Activated naive CD4-positive, alpha-beta T cell treated with anti-CD3 and anti-CD28 coated beads, Interleukin-2, amount 10 ng/mL, durations not matched to agents 7 days and 5 days (primary cell): ENCODE measurements at places on chromosomes 6 and 20.

DNA sequence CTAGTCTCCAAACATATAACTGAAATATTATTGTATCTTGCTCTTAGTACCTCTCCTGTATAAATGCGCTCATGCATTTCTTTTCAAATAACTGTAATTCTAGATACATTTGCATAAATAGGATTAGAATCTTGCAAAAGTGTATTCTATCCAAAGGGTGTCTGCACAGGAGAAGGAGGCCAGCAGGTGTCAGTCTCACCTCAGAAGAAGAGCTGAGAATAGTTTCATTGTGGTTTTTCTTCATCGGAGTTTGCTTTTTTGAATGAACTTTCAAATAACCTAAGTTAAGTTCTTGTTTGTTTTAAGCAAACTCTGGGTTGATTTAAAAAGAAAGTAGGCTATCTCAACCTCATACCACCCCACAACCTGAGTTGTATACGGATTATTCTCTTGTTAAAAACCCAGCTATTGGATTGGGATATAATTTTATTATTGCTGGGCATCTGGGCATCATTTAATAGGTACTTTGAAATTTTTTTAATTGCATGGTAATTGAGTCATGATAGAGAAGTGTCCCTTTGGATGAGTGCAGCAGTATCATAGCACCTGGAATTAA lies 125.0 kb upstream of the MLIP start:
- peak; percentile 23 for DNase-seq

- peak; percentile 41 for DNase-seq
Measured at GRCh38 chr6:40582892-40583291, 4.3 kb downstream of the LRFN2 start.

DNA sequence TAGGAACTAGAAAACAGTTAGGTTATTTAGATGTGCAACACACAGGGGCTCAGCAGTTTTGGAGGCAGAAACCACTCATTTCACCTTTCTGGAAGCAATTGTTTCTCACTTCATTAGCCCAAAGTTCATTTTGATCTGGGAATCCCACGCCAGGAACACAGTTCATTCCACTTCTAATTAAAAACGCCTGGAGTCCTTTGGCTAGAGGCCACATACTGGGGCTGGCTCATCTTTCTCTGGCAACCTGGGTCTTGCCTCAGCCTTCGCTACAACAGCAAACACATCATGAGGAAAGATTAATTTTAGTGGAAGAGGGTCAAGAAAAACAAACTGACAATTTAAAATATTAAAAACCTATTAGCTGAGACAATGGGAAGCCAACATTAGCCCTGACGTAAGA lies 69.7 kb downstream of the RFPL4B start:
- DNase-seq = no peak

- no peak for DNase-seq
Measured at GRCh38 chr6:168499045-168499650, 58.2 kb downstream of the SMOC2 start.
